ENCODE measurements at places on chromosomes 2 and 18.
A peak's percentile ranks its signal among the peaks of the same experiment; 100 is the strongest.

DNA sequence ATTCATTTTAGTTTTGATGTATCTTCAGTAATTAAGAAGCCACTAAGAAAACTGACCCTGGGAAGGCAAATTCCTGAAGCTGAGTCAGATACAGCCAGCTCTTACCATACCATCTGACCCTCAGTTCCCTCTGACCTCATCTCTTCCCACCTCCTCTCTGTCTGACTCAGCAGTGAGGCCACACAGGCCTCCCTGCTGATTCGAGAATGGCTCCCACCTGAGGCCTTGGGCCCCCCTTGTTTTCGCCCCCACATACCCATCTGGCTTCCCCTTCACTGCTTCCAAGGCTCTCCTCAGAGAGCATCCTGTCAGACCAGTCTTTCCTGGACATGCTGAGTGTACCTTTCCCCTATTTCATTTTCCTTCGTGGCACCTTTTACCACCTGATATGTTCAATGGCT, 71.0 kb upstream of the CYP1B1 start:
- DNase-seq = peak; percentile 22

DNA sequence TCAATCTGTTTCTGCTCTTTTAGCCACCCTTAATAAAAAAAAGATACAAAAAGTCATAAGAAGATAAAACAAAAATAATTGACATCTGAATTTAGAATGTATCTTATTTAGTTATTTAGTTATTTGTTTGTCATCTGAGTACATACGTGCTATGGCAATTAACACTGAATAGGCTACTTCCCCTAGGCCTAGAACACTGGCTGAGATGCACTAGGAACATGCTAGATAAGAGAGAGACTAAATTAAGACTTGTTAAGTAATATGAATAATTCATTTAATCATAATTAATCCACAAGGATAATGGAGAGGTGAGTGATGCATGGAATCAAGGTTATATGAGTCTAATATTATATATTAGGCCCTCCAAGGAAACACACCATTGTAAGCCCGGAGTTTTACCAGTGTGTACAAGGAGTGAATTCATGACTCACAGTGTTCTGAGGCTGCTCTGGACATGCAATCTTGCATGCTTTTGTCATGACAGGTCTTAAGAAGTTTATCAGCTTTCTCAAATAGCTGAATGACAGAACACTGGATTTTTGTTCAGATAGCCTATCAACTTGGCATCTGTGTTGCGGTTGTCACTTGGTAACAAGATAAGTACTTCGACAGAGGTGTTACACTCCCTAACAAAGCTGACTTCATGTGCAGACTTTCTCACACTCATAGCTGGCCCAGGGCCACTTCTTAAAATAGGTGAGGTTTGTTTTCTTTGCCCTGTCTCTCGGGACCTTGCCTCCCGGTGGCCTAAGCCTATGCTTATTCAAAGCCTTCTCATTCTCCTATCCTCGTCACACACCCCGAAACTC, 5.0 kb upstream of the SERPINB2 start:
- no peak for DNase-seq

DNA sequence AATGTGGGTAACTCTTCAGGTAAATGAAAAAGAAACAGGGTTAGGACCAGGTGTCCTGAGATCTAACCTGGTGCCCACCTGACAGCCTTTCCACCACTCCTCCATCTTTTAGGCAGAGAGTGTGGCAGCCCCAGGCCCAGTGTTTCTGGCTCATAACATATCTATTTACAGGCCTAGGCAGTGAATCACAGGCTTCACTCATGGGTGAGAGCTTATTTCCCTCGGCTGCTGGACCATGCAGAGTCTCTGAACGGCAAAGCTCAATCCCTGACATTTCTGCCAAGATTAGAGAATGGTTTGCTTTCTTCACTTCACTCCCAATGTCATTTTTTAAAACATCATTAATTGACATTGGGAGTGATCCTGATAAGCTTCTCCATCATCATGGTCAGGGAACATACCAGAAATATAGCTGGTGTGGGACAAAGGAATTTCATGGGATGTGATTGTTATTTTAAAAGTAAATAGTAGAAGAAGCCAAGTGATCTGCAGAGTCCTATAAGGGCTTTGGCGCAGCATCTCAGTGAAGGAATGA, 323.9 kb downstream of the SETBP1 start:
- no peak for DNase-seq

- DNase-seq = no peak
Measured at GRCh38 chr2:72104821-72105588, 42.7 kb downstream of the CYP26B1 start.

DNA sequence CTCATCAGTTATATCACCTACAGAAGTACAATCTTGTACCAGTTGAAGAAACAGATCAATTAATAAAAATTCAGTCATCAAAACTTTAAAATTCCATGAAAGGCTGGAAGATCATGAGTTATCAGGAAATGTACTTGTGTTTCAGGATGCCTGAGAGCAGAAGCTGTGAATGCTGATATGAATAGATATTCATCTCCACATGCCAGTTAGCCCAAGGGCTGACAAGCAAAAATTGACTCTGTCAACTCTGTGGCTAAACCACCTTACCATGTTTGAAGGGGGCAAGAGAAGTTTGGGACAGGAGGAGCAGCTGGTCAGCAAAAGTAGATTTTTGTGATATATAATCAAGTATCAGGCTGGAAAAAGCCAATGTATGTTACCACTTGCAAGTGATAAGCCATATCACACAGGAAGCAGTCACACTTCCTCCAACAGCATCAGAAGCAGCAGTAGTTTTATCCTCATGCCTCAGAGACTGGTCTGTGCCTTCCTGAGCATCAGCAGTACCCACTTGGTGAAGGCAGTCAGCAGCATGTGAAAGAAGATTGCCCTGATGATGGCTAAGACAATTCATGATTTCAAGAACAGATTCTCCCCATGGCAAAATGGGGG, 328.2 kb upstream of the CNTNAP5 start:
- DNase-seq = no peak

GRCh38 chr2:239563561-239563960, 162.7 kb upstream of the HDAC4 start:
- no peak for DNase-seq

All from CD4-positive, alpha-beta T cell treated with Interferon gamma for 1 hour (primary cell).